Lung (tissue), 17 donors: ENCODE measurements at places on chromosomes 3 and 15. TPM values are rescaled to one million over a fixed set of nuclear protein-coding genes. Genes with fewer than 3 reads are reported as not detected.

- H3K27me3 ChIP-seq: no peaks in the 10 kb centered on the region
- no peak for DNase-seq
- no peak overlapping the region for H3K4me3 ChIP-seq
- no peaks in the 10 kb centered on the region for H3K36me3 ChIP-seq
Measured at GRCh38 chr3:183317271-183317670, 64.2 kb downstream of the B3GNT5 start.

GRCh38 chr15:69668039-69668705 lies 215.6 kb downstream of the RPLP1 start:
- H3K4me3 ChIP-seq: no peak overlapping the region
- peaks cover 4% of the 10 kb centered on the region for H3K27me3 ChIP-seq
- no peaks in the 10 kb centered on the region for H3K36me3 ChIP-seq
- DNase-seq: no peak

DNA sequence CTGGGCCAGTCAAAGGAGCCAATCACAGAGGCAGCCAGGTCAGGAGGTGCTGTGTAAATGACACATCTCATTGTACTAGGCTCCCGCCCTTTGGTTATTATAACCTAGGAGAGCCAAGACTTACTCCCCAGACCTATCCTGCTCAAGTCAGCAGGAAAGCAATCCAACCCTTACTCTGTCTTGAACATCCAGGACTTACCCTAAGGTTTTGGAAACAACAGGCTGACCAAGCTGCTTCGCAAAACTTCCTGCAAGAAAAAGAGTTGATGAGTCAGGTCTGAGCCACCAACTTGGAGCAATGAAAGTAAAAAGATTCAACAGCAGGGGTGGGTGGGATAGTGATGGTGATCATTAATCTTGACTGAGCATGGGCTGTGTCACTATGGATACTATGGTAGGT lies 144.4 kb downstream of the MYLK start:
- peaks cover 4% of the 10 kb centered on the region for H3K4me1 ChIP-seq
- H3K27ac ChIP-seq: no peak overlapping the region
- no peaks in the 10 kb centered on the region for H3K36me3 ChIP-seq
- H3K4me3 ChIP-seq: no peak overlapping the region
- no peaks in the 10 kb centered on the region for H3K27me3 ChIP-seq
- no peak for DNase-seq

DNA sequence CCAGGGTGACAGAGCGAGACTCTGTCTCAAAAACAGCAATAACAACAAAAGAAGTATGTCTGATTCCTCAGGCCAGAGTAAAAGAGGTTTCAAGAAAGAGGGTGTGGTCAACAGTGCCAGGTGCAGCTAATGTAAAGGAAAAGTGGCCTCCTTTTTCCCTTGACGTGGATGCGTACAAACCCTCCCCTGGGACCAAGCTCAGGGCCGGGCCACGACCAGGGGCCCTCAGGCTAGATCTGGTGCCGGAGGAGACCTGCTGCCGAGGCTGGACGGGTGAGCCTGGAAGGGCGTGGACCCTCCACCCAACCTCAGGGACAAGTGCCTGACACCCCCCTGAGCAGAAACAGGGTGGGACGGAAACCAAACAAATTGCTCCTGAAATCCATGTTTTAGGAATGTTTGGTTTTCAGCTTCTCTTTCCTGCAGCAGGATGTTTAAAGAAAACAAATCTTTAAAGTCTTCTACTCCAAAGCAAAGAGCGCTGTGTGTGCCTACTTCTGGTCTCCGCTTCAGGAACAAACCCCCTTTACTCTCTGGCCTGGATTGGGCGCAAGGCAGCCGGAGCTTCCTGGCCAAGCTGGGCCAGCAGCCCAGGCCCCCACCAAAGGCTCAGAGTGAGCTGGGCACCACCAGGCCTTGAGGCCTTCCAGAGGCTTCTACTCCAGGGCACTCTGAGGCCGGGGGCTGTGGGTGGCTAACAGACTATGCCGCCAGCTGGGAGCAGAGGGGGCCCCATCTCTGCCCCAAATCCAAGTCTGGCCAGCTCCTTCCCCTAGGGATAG lies 21.4 kb downstream of the ZDHHC19 start:
- peaks cover 3% of the 10 kb centered on the region for H3K4me1 ChIP-seq
- H3K27ac ChIP-seq: no peak overlapping the region
- no peaks in the 10 kb centered on the region for H3K27me3 ChIP-seq
- no peak for DNase-seq
- no peaks in the 10 kb centered on the region for H3K36me3 ChIP-seq

DNA sequence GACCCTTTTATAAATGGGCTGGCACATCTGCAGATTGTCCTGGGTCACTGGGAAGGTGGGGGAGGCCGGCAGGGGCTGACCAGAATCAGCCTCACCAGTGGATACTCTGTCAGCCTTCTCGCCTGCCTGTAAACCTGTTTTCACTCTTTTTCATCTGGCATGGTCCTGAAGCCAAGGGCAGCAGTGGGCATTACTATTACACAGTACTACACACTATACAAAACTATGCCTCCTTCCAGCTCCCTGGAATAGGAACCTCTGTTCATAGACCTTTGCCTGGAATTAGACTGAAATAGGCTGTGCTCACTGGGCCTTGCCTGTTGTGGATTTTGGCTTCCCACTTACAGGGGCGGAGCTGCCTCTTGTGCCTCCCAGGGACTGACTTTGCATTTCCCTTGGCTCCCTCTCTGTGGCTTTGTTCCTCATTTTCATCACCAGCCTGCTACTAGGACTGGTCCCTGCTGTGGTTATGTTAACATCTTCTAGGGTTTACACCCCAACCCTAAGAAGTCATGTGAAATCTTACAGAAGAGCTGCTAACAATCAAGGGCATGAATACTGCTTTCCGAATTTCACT lies 120.7 kb downstream of the FNDC3B start:
- H3K27ac ChIP-seq: peak overlapping the region; percentile 51
- H3K4me1 ChIP-seq: peaks cover 5% of the 10 kb centered on the region
- no peak for DNase-seq
- no peak overlapping the region for H3K4me3 ChIP-seq
- no peaks in the 10 kb centered on the region for H3K36me3 ChIP-seq

- H3K36me3 ChIP-seq: no peaks in the 10 kb centered on the region
- no peak overlapping the region for H3K4me3 ChIP-seq
- H3K4me1 ChIP-seq: peaks cover 4% of the 10 kb centered on the region
- no peaks in the 10 kb centered on the region for H3K27me3 ChIP-seq
- no peak overlapping the region for H3K27ac ChIP-seq
- DNase-seq: no peak
Measured at GRCh38 chr3:14252321-14253021, 73.9 kb downstream of the LSM3 start.

DNA sequence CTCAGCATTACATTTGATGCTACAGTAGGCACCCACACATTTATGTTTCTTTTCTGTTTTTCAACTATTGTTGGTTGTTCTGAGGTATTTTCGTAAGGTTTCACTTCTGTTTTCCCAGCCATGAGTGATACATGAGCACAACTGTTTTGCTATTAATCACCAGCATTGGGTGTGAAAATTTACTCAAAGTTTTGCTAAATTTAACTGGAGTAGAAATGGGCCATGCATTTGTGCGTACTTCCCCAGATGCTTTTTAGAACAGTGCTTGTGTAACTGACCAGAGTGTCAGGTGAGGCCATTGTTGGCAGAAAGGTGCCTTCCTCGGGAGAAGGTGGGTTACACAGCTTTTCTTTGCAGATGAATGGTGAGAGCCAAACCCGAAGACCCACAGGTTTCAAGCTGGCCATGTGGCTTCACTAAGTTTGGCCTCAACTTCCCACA lies 70.4 kb downstream of the ST6GAL1 start:
- H3K4me1 ChIP-seq: no peaks in the 10 kb centered on the region
- no peak overlapping the region for H3K4me3 ChIP-seq
- no peaks in the 10 kb centered on the region for H3K27me3 ChIP-seq
- H3K36me3 ChIP-seq: no peaks in the 10 kb centered on the region
- no peak overlapping the region for H3K27ac ChIP-seq
- no peak for DNase-seq

- no peaks in the 10 kb centered on the region for H3K36me3 ChIP-seq
- H3K27ac ChIP-seq: no peak overlapping the region
- no peak for DNase-seq
- H3K4me3 ChIP-seq: no peak overlapping the region
Measured at GRCh38 chr3:146493761-146494160, 24.4 kb upstream of the PLSCR2 start.

DNA sequence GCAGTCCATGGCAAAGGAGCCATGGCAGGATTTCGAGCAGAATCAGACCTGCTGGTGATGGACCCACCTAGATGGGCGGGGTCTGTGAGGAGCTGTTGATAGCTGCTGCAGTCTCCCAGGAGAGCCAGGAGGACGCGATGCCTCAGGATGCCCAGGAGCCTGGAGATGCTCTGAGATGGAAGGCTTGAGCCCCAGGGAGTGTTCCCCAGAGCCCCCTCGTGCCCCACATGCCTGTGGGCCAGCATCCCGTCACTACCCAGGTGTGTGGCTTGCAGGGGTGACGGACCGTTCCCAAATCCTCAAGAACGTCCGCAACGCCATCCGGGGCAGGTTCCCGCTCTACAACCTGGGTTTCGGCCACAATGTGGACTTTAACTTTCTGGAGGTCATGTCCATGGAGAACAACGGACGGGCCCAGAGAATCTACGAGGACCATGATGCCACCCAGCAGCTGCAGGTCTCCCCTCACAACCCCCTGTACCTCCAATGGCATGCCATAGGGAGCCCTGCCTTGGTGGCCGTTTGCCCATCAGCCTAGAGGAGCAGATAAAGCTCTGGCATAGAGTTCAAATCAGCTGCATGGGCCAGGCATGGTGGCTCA lies 6.7 kb downstream of the ITIH1 start:
- no peaks in the 10 kb centered on the region for H3K36me3 ChIP-seq
- no peak overlapping the region for H3K4me3 ChIP-seq
- no peaks in the 10 kb centered on the region for H3K4me1 ChIP-seq
- H3K27ac ChIP-seq: no peak overlapping the region
- no peak for DNase-seq
- peaks cover 3% of the 10 kb centered on the region for H3K27me3 ChIP-seq

DNA sequence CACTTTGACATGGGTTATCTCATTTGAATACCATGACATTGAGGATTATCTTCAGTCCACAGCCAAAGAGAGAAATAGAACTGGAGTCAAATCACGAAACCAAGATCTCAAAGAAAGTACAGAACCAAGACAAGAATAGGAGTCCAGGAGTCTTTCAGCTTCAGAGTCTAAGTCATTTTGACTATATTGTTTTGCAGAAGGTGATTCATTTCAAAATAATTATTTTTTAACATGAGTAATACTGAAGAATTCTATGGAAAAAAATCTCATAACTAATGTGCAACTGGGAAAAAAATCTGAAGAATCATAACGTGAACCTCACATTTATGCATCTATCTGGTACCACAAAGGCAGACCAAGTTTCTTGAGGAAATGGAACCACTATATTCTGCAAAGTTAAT lies 60.3 kb downstream of the UBE3A start:
- peaks cover 4% of the 10 kb centered on the region for H3K36me3 ChIP-seq
- H3K4me1 ChIP-seq: peaks cover 17% of the 10 kb centered on the region
- H3K4me3 ChIP-seq: no peak overlapping the region
- no peak overlapping the region for H3K27ac ChIP-seq
- no peaks in the 10 kb centered on the region for H3K27me3 ChIP-seq

GRCh38 chr15:55222588-55222987 lies 25.8 kb upstream of the RSL24D1 start:
- peaks cover 10% of the 10 kb centered on the region for H3K36me3 ChIP-seq
- peaks cover 3% of the 10 kb centered on the region for H3K4me1 ChIP-seq
- DNase-seq: no peak
- peak overlapping the region; percentile 38 for H3K27ac ChIP-seq
- H3K4me3 ChIP-seq: no peak overlapping the region
- no peaks in the 10 kb centered on the region for H3K27me3 ChIP-seq

ITIH3 gene
- 2.6 TPM for total RNA-seq

GPX1 gene
- 464 TPM for total RNA-seq

ANKRD63 gene
- not detected for total RNA-seq

UACA gene
- total RNA-seq: 195 TPM

TRMT10C gene
- 16.1 TPM for total RNA-seq
